ENCODE measurements at places on chromosomes 11 and 22.

- DNase-seq = peak; percentile 86
Observed at GRCh38 chr22:25402501-25403283, 161.8 kb upstream of the GRK3 start.

- no peak for DNase-seq
Observed at GRCh38 chr22:32852395-32853251, 51.1 kb downstream of the TIMP3 start.

- peak; percentile 63 for DNase-seq
Observed at GRCh38 chr11:120682866-120683265, 171.3 kb downstream of the GRIK4 start.

DNA sequence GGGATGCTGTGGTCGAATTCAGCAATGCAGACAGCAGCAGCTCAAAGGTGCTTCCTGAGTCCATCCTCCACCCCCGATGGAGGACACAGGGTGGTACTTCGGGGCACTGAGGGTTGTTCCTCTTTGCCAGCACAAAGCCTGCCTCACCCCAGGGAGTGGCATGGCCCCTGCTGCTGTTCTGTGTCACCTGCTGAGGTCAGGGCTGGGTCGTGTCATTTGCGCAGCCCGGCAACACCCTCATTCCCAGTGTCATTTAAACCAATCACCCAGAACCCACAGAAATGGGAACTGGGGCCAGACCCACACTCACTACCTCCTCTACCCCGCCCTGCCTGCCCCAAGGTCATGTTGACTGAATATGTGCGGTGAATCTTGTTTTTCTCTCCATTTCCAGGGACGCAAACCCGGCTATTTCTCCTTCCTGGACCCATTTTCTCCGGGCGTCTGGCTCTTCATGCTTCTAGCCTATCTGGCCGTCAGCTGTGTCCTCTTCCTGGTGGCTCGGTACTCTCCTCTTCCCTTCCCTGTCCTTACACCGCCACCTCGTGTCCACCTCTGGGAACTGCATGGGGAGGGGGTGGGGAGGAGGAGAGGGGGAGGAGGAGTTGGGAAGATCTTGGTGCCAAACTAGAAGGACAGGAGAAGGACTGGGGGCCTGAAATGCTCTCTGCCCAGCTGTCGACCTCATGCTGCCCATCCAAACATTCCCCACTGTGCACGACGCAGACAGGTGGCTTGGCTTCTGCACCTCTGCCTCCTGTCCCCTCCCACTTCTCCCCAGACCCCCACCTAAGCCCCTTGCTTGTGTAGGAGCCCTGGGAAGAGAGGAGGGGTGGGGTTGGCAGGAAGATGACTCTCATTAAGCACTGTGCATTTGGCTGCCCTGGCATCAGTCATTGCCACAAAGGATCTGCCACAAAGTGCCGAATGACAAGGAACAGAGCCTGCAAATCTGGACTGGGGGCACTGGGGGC lies 71.2 kb upstream of the TBCEL start:
- peak; percentile 76 for DNase-seq

DNA sequence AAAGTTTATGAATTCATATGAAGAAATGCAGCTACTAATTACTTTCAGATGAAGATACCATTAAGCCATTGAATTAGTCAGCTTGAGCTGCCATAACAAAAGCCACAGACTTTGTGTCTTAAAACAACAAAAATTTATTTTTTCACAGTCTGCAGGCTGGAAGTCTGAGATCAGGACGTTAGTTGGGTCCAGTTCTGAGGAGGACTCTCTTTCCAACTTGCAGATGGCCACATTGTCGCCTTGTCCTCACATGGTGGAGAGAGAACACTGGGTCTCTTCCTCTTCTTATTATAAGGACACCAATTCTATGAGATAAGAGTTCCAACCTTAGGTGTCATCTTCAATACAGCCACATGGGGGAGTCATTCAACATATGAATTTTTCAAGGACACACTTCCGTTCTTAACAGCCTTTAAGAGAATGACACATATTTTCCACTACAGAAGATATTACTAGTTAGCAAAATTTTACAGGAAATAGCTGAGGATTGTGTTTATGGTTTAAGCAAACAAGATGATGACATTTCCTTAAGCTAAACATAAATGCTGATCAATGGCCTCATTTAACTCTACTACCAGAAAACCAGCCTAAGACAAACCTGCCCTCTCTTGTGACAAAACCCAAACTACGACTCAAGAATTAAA lies 56.0 kb downstream of the DCUN1D5 start:
- peak; percentile 92 for DNase-seq

GRCh38 chr11:128324531-128325141 lies 262.7 kb downstream of the ETS1 start:
- DNase-seq = no peak

- DNase-seq = no peak
Observed at GRCh38 chr22:30001459-30001858, 78.8 kb upstream of the HORMAD2 start.

DNA sequence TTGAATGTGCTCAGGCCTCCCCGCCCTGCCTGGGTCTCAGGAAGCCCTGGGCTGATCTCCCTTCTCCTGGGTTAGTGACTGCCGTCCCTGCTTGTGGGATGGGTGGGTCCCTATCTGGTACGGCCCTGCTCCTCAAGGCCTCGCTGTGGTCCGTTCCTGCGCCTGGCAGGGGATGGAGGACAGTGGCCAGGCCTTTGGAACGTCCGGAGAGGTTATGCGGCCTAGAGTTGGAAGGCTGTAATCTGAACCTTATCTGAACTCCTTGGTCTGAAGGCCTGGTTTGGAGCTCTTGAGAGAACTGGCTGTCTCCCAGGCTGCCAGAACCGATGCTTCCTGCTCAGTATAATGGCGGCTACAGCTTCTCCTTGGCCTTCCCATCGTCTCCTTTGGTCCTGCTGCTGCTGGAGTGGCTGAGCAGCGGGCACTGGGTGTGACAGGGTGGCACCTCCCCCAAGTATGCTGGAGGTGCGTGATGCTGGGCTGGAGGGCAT lies 72.8 kb downstream of the FLI1 start:
- peak; percentile 32 for DNase-seq

GRCh38 chr11:65479184-65480145 lies 19.4 kb upstream of the MALAT1 start:
- DNase-seq = peak; percentile 82

GRCh38 chr11:78190374-78190773 lies 1.7 kb downstream of the USP35 start:
- DNase-seq = no peak

DNA sequence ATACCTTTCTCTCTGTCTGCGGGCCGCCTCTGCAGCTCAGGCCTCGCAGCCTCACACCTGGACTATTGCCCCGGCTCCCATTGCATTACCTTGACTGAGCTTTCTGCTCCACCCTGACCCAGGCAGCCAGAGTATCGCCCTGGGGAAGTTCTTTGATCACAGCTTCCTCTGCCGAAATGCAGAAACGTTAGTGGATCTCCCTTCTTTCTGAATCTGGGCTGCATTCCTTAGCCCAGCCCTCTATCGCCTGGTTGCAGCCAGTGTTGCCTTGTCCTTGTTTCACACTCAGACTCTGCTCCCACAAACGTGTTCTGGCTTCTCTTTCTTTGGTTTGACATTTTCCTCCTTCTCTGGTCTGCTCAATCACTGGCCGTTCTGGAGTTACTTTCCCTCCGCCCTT lies 195.7 kb downstream of the ADAMTS15 start:
- no peak for DNase-seq

DNA sequence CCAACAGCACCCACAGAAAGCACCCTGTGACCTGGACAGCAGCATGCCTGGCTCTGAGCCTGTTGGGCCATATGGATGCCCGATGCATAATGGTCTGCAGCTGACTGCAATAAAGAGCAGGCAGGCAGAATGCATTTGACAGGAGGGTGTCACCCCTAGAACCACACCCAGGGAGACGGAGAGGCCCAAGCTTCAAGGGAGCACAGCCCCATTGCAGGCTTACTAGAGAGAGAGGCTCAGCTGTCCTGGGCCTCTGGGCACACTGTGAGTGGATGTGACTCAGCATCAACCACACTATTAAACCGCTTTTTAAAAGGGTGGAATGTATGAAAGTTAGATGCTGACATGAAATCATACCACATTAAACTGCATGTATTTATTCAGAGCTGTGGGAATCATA lies 365.3 kb downstream of the CTTN start:
- DNase-seq = no peak

DNA sequence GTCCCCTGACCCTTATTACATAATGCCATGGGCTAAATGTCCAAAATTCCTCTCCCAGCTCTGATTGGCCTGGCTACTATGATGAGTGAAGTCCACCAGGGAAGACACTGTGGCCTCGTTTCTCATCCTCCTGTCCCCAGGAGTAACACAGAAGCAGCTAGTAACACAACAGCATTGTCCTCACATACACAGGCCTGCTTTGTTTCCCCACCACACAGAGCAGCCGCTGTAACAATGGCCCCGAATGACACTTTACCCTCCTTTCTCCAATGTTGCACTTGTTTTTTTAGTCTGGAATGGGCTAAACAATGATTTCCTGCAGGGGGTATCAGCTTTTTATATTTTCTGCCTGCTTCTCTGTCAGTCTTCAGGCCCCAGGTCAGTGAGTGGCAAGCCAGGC lies at the start of gene PRR5L:
Gene PRR5L (plus strand): TSS at position 363 of the 400 bp plus-strand sequence. CDS start 104,834 bp downstream, outside the sequence.
- no peak for DNase-seq

DNA sequence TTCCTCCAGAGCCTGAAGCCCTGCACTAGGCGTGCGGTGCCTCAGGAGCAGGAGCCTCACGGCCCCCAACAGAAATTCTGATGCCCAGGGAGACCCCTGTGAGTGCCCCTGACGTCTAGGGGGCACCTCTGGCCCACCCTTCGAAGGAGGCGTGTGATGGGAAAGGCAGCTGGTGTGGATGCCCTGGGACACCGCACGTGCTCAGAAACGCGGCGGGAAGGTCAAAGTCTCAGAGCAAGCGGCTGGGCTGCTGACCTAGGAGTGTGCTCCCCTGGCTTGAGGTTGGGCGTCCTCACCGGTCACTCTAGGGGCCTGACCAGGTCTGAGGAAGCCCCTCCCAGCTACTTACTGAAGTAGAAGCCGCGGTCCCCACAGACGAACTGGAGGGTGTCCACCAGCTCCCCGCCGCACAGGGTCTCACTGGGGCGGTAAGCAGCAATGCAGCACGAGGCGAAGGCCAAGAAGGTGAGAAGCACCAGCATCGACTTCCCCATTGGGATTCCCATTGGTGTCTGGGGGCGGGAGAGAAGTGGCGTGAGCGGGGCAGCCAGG lies 4.1 kb downstream of the IGF2 start:
- DNase-seq = no peak

DNA sequence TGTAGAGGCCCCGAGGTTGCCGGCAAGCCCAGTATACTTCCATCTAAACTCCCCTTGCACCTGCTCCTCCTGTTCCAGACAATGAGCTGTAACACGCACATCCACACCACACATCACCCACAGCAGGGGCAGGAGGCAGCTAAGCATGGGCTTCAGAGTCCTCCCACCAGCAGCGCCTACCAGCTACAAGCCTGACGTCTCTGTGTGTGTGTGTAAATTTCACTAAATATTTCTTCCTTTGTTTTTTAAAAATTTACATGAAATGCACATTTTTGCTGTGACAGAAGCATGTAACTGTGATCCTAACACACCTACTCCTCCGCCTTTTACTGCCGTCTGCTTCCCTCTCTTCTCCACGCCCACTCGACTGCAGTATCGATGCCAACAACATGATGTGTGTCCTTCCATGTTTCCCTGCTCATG lies 29.4 kb upstream of the PACSIN2 start:
- DNase-seq = no peak

GRCh38 chr11:113885897-113886296 lies 10.5 kb upstream of the USP28 start:
- DNase-seq = no peak

- no peak for DNase-seq
Observed at GRCh38 chr11:79097246-79097875, 343.5 kb downstream of the TENM4 start.

DNA sequence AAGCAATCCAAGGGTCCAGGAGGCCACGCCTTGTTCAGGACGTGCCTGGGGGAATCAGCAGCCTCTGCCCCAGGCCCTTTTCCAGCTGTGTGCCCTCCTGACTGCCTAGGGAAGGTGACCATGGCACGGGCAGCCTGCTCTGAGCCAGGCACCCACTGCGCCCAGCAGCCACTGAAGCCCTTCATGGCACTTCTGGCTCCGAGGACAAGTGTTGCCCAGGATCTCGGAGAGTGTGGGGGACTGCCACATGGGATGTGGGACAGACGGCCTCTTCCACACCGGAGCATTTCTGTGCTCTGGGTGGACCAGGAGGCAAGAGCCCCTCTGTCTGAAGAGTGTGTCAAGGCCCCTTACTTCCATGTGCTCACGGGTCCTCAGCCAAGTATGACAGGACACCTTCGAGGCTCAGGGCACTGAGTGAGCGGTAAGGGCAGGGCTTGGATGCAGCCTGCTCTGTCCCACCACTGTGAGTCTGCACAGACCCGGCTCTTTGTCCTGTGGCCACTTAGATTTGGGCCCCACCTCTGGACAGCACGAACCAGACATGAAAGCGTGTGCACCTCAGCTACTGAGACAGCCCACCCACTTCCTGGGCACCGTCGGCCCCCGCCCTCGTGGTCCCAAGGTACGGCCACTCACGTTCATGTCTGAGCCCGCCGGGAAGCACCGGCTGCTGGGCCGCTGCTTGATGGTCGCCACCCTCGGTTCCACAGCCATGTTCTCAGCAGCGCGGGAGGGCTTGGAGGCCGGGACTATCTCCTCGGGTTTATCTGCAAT lies 93.6 kb downstream of the CTTN start:
- DNase-seq = no peak

- DNase-seq = no peak
Observed at GRCh38 chr11:9386086-9386485, 1.6 kb downstream of the IPO7 start.

- no peak for DNase-seq
Observed at GRCh38 chr11:12762278-12762677, 88.1 kb downstream of the TEAD1 start.

- DNase-seq = no peak
Observed at GRCh38 chr11:69333879-69334278, 39.9 kb downstream of the MYEOV start.

DNA sequence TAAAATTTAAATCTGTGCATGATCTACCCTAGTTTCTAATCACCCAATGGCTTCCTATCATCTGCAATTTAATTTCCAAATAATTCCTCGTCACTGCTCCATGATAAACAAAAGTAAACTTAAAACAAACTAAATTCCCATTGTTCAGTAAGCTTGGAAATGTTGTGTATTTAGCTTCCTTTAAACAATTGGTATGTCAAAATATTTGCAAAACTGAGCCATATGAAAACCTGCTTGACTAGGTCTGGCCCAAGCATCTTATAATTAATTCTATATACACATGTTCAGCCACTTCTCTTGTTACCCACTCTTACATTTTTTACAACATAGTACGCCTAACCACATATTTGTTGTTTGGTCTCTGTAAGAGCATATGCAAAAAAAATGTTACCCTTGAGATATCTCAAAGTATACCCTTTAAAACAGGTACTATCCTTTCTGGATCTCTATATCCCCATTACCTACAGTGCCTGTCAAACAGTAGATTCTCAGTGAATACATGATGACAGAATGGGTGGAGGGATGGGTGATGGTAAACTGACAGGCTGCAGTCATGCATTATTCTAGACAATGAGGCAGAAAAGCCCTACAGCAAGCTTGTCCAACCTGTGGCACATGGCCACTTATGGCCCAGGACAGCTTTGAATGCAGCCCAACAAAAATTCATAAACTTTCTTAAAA lies 1277.9 kb upstream of the TENM4 start:
- DNase-seq = no peak

GRCh38 chr11:118998822-118999221 lies 884 bp downstream of the CENATAC start:
- DNase-seq = peak; percentile 70
